IMR-90 (cell line): ENCODE measurements at places on chromosomes 12 and 14.

DNA sequence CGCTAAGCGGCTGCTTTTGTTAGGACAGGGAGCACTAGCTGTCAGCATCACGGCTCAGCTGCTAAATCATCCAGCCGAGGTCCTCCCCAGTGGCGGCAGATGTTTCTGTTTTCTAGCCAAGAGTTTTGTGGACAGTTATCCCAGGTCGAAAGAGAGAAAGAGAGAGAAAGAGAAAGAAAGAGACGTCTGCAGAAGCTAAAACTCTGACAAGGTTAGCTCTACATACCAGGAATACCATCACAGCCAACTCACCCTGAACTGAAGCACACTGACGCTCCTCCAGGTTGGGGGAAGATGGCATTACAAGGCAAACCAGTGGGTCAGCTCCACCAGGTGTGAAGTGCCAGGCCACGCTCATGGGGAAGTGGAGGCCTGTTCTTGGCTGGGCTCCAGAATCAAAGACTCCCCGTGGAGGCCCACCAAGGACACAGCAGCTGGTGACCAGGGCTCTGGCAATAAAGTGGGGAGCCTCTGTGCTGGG, 64.9 kb upstream of the DICER1 start:
- H3K4me3 ChIP-seq: peak overlapping the region; percentile 20; the same call in 1 of the 2 replicates
- no peaks in the 10 kb centered on the region for H3K36me3 ChIP-seq
- peaks cover 2% of the 10 kb centered on the region; the same call in 1 of the 2 replicates for H3K4me1 ChIP-seq
- H3K27me3 ChIP-seq: no peaks in the 10 kb centered on the region
- peak; percentile 38 for DNase-seq

DNA sequence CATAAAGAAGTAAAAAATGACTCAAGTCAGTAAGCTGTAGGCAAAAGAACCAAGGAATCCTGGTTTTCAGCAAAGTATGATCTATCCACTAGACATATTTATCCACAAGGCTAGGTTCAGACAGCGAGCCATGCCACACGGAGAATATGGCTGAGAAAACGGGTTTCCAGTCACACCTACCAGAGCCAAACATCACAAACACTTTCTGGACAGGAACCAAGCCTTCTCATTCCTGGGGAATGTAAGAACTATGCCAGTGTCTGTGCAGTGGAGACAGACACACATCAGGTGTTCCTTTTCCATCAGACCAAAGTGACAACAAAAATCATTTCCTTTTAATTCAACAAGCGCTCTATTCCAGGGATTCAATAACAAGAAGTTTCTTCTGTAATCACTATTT, 41.1 kb downstream of the AREL1 start:
- no peak overlapping the region for H3K4me3 ChIP-seq
- peaks cover 41% of the 10 kb centered on the region for H3K36me3 ChIP-seq
- DNase-seq: peak; percentile 79
- peak overlapping the region; percentile 50; the same call in 1 of the 2 replicates for H3K27ac ChIP-seq

GRCh38 chr12:47317175-47317915, 237.6 kb upstream of the AMIGO2 start:
- no peak overlapping the region for H3K27ac ChIP-seq
- H3K4me1 ChIP-seq: no peaks in the 10 kb centered on the region
- H3K27me3 ChIP-seq: no peaks in the 10 kb centered on the region
- DNase-seq: no peak
- no peak overlapping the region for H3K4me3 ChIP-seq

- no peaks in the 10 kb centered on the region for H3K27me3 ChIP-seq
- peak overlapping the region; percentile 93 for H3K27ac ChIP-seq
- no peak overlapping the region for H3K4me3 ChIP-seq
- H3K36me3 ChIP-seq: peaks cover 19% of the 10 kb centered on the region
- DNase-seq: peak; percentile 99
Measured at GRCh38 chr14:69059658-69060623, 80.8 kb upstream of the ACTN1 start.

DNA sequence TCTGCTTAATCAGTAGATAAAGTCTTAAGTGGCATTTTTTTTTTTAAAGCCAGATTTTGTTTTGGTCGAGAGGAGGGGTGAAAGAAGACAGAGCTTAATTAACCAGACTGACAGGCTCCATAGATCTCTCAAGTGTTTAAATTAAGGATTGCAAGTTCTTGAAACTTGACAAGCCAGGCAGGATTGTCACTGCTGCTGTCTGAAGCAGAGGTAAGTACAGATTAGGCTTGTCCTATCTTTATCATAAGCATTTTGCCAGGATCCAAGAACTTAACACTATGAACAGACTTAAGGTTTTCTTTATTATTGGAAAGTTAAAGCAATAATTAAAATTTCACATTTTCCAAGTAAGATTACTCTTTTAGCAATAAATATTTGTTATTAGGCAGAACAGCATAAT, 179.6 kb upstream of the LMO3 start:
- no peaks in the 10 kb centered on the region for H3K4me1 ChIP-seq
- no peak overlapping the region for H3K27ac ChIP-seq
- no peaks in the 10 kb centered on the region for H3K36me3 ChIP-seq
- DNase-seq: no peak
- no peak overlapping the region for H3K4me3 ChIP-seq

- H3K36me3 ChIP-seq: no peaks in the 10 kb centered on the region
- H3K27ac ChIP-seq: no peak overlapping the region
- no peak overlapping the region for H3K4me3 ChIP-seq
- no peaks in the 10 kb centered on the region for H3K4me1 ChIP-seq
Measured at GRCh38 chr12:114442578-114442977, 36.6 kb upstream of the TBX5 start.

DNA sequence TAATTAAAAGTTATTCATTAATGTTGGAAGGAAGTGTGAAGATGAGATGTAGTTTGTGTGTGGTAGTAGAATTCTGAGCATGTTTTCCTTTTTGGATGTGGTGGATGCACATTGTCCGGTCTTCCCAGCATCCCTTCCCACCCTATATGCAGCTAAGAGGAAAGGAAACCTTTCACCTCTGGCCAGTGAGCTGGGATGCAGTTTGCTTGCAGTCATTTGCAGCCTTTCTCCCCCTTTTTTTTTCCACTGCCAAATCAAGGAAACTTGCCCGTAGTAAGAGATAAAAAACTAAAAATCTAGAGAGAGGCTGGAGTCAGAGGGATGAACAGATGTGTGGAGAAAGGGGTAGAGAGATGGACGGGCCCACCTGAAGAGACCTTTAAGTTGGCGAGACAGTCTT, 72.5 kb upstream of the SLC38A2 start:
- H3K4me1 ChIP-seq: peaks cover 8% of the 10 kb centered on the region
- no peak overlapping the region for H3K27ac ChIP-seq
- H3K27me3 ChIP-seq: no peaks in the 10 kb centered on the region
- H3K36me3 ChIP-seq: no peaks in the 10 kb centered on the region
- no peak overlapping the region for H3K4me3 ChIP-seq

DNA sequence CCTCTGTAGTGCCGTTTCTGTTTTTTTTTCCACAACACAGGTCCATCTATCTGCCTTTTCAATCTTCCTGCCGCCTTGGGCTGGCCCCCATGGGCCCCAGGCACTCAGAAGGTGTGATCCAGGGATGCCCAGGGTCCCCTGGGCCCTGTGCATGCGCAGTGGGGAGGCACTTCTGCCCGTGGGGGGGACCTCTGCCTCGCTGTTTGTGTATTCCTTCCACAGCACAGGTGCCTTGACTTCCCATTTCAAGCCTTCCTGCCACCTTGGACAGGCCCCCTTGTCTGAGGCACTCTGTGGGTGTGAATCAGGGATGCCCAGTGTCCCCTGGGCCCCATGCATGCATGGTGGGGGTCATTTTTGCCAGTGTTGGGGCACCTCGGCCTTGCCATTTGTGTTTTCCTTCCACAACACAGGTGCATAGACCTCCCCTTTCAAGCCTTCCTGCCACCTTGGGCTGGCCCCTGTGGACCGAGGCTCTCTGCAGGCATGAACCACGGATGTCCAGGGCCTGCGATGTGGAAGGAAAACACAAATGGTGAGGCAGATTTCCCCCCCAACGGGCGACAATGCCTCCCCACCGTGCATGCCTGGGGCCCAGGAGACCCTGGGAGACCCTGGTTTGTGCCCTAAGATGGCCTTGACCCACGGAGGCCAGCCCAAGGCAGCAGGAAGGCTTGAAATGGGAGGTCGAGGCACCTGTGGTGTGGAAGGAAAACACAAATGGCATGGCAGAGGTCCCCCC, 366.5 kb downstream of the ALG10 start:
- no peaks in the 10 kb centered on the region for H3K27me3 ChIP-seq
- no peak overlapping the region for H3K27ac ChIP-seq
- no peak overlapping the region for H3K4me3 ChIP-seq
- no peaks in the 10 kb centered on the region for H3K4me1 ChIP-seq
- no peak for DNase-seq
- no peaks in the 10 kb centered on the region for H3K36me3 ChIP-seq

DNA sequence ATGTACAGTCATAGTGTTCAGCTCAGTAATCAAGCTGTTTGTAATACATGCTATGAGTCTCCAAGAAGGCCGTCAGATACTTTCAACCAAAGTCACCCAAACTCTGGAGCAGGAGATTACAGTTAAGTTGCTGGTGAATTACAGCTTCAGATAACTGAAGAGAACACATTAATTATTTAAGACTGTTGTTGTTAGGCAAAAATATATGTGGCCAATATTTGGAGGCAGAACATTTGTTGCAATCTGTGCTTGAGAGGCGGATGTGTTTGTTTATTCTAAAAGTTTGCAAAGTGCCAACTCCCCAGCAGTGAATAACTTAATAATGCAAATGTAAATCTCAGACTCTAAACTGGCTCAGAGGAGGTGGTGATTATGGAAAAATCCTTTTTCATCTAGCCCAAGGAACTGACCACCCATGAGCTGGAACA, 300.7 kb upstream of the TBX3 start:
- DNase-seq: peak; percentile 34
- no peaks in the 10 kb centered on the region for H3K36me3 ChIP-seq
- no peak overlapping the region for H3K27ac ChIP-seq

GRCh38 chr12:131923260-131923659, 5.8 kb upstream of the PUS1 start:
- H3K27me3 ChIP-seq: no peaks in the 10 kb centered on the region
- no peaks in the 10 kb centered on the region for H3K4me1 ChIP-seq
- H3K36me3 ChIP-seq: peaks cover 37% of the 10 kb centered on the region
- H3K4me3 ChIP-seq: no peak overlapping the region

GRCh38 chr12:50005175-50005574, 20.1 kb downstream of the RACGAP1 start:
- no peak overlapping the region for H3K4me3 ChIP-seq
- no peaks in the 10 kb centered on the region for H3K27me3 ChIP-seq
- H3K4me1 ChIP-seq: peaks cover 5% of the 10 kb centered on the region
- no peak overlapping the region for H3K27ac ChIP-seq
- DNase-seq: no peak
- H3K36me3 ChIP-seq: no peaks in the 10 kb centered on the region; the same call in 1 of the 2 replicates

DNA sequence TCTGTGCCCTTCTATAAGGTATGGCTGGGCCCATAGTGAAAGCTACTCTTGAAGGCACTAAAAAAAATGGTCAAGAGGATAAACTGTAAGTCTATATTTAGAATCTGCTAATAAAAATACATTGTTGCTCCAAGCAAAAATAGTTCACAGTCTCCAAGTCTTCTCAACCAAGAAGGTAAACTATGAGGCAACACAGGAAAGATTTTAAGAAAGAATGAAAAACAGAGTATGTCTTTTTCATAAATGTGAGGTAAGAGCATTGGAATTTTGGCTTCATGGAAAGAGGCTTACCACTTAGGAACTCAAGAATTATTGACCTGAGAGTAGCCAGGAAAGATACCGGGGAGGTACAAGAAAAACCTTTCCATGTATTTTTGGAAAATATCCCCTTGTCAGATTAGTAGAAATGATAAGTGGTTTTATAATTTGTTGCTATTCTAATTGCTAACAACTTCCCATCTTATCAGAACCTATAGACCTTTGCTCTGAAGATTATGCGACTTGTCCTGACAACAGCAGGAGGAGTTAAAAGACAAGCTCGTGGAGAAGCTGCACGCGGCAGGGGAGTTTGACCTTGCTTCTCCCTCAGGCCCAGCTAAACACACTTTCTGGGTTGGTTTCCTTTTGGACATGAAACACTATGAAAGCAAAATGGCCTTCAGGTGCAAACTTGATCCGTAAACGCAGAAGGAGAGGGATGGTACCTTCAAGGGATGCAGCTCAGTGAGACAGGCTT, 238.1 kb downstream of the FOXN3 start:
- no peak overlapping the region for H3K27ac ChIP-seq
- H3K36me3 ChIP-seq: peaks cover 16% of the 10 kb centered on the region
- DNase-seq: peak; percentile 68
- no peak overlapping the region for H3K4me3 ChIP-seq
- H3K27me3 ChIP-seq: no peaks in the 10 kb centered on the region
- peaks cover 6% of the 10 kb centered on the region for H3K4me1 ChIP-seq
